Activated CD8-positive, alpha-beta memory T cell treated with anti-CD3 and anti-CD28 coated beads for 1 hour (primary cell): ENCODE measurements at places on chromosomes 4 and X.

DNA sequence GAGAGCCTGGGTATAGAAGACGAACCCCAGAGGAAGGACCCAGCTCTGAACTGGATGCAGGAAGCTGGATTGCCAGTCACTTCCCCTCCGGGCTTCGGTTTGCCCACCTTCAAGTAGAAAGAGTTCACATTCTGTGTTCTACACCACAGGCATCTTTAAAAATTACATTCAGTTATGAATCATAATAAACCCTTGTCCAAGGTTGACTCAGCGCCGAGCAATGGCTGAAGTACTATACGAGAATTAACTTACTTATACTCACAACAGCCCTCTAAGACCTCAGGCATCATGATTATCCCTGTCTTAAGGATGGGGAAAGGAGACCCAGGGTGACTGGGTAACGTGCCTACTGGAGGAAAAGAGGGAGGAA, 72.5 kb downstream of the EVC2 start:
- no peak for DNase-seq

- DNase-seq = no peak
These were observed 5.7 kb downstream of the CYBB start for GRCh38 chrX:37785569-37785968.

- no peak for DNase-seq
These were observed 626 bp upstream of the FRAS1 start for GRCh38 chr4:78056265-78057129.

DNA sequence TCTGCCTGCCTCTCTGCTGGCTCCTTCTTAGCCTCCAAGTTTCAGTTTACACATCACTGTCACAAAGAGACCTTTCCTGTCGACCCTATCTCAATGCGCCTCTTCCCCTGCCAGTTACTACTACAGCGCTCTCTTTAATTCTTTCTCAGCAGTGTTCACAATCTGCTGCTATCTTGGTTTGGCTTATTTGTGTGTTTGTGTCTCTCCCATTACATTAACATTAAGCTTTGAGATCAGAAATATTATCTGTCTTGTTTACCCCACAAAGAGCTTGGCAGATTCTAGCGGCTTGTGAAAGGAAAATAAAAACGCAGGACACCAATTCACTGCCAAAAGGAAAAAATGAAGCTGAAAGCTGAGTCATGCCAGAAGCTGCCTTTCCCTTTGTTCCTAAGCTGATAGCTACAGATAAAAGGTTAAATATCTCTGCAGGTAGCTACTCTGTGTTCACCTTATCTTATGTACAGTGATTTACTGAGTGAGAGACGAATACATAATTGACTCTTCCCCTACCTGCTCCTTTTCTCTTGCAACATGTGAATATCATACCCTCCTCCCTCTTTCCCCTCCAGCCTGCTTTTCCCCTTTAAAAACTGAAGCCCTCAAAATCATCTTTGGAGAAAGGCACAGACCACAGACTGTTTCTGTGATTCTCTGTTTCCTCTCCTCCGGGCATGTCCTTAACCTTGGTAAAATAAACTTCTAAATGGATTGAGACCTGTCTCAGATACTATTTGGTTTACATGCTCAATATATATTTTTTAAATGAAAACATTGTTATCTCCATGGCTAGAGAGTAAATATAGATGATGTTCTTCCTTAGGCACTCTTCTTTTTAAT, 19.3 kb upstream of the SLC9A7 start:
- DNase-seq = no peak

- DNase-seq = no peak
These were observed 155.8 kb downstream of the TEX13C start for GRCh38 chrX:125475482-125475881.

DNA sequence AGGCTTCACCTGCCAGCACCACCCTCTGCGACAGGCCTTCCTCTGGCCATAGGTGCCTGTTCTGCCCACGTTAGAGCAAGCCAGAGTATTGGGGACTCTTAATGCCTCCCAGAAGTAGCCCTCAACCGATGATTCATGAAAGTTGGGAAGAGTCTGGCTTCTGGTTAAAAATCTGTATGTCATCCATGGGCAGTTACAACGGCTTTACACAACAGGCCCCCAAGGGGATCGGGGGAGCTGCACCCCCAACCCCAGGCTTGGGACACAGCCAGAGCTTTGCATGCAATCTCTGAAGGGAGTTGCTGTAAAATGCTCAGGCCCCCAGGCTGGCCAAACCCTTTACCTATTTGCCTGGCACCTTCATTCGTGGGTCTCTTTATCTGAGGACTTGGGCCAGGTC, 5.4 kb upstream of the CYTL1 start:
- no peak for DNase-seq

DNA sequence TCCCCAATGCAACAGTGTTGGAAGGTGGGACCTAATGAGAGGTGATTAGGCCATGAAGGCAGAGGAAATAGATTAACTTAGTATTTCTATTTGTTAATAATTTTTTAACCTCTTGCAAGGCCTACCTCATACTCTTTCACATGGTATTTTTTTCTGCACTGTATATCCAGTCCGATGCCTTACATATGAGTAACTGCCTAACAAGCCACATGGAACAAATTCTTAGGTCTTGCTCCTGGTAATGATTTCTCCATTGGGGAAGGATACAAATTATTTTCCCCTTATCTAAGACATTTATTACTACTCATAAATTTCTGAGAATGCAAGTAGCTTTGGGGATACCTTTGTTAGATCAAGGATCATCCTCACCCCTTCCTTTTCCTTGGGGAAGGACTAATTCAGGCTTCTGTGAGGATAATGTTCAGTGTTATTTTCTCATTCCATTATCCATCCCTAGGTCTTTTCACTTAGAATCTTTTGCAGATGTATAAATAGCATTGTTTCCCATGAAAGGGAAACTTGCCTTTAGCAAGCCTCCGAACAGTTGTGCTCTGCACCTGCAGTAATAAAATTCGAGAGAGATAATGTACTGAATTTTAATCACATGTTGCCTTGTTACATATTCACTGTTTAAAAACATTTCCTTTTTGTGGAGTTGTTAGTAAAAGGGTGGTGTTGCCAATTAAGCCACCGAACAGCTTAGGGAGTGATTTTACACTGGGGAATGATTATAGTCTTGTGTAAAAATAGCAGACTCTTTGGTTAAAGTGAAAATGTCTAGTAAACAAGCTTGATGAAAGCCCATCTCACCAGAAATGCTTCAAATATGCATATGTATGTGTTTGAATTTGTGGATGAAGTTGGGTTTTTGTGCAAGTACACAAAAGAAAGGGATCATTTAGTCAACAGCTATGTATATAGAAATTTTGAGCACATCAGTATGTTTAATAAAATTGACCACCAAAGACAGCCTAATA, 89.9 kb downstream of the CFAP299 start:
- no peak for DNase-seq

- no peak for DNase-seq
These were observed 1.5 kb upstream of the IRAK1 start for GRCh38 chrX:154021131-154021611.
